ENCODE measurements at places on chromosomes 1 and 21.

DNA sequence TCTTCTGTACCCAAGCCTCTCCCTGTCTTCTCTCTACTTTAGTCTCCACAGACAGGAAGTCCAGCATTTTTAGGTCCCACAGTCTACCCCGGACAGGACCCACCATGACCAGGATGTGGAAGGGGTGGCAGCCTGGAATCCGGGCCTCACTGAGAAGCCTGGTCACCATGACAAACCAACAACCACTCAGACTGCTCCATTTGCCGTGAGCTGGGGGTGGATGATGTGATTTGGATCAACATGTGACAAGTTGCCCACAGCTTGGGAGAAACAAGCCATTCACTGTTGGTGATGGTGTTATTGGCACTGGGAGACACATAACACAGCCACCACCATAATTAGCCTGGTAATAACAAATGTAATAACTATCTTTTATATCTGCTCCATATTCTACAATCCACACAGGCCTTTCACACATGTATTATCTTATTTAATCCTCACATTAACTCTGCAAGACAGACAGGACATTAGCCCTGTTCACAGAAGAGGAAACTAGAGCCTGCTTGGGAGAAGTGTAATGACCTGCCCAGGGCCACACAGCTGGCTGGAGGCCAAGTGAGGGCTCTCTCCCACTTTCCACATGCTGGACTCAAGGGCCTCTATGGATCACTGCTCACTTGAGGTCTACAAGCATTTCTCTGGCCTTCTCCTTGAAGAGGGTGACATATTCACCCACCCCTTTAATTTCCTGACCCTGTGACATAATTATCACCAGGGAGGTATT lies 22.9 kb downstream of the MEF2D start:
- DNase-seq, result no peak

DNA sequence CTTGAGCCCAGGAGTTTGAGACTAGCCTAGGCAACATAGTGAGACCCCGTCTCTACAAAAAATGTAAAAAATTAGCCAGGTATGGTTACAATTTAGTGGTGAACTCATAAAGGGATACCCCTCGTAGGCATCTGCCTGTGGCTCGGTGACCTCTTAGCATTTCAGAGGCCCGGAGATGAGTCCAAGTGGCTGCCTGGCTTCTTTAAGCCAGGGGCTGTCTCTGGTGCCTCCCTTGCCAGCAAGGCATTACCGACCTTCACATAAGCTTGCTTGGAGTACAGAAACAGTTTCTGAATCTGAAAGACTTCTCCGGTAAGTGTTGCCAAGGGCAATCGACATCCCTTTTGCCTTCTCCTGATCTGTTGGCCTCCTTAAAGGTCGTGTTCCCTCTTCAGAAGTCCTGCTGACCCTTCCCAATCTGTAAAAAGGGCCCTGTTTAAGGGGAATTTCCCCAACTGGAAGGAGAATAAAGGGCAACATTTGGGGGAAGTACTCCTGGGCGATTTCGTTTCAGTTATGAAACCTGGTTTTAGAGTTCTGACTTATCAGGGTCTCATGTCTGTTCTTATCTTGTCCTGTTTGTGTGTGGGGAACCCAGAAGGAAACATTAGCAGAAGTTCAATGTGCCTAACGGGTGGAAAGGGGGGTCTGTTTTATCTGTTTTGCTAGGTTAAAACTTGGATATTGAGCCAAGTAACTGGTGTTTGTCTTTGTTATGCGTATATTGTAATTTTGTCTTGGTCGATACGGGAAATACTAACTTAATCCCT lies 32.9 kb downstream of the KIFAP3 start:
- DNase-seq, result no peak

DNA sequence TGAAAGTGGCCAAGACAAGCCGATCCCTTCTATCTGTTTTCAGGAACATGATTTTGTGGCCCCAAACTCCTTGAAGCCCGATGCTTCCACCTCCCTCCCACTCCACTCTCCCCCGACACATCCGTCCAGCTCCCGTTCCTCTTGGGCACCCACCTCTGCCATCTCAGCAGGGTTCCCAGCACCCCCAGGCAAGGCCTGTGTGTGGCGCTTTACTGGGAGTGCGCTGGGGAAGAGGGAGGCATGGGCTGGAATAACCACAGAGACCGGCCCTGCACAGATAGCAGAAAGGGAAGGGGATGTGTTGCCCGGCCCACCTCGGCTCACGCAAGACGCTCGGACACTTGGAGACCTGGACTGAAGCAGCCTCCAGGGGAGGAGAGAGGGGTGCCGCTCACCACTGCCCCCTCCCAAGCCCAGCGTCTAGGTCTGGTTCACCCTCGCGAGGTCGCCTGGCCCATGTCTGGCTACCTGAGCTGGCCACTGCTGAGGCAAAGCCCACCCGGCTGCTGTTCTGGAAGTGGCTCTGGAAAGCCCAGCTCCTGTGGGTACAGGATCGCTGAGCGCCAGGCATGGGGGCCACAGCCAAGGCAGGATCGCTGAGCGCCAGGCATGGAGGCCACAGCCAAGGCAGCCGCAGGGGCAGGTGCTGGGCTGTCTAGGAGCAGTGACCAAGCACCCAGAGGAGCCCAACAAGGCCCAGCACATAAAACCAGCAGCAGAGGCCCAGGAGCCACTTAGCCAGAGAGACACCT lies 23.8 kb upstream of the COL18A1 start:
- DNase-seq, result no peak

DNA sequence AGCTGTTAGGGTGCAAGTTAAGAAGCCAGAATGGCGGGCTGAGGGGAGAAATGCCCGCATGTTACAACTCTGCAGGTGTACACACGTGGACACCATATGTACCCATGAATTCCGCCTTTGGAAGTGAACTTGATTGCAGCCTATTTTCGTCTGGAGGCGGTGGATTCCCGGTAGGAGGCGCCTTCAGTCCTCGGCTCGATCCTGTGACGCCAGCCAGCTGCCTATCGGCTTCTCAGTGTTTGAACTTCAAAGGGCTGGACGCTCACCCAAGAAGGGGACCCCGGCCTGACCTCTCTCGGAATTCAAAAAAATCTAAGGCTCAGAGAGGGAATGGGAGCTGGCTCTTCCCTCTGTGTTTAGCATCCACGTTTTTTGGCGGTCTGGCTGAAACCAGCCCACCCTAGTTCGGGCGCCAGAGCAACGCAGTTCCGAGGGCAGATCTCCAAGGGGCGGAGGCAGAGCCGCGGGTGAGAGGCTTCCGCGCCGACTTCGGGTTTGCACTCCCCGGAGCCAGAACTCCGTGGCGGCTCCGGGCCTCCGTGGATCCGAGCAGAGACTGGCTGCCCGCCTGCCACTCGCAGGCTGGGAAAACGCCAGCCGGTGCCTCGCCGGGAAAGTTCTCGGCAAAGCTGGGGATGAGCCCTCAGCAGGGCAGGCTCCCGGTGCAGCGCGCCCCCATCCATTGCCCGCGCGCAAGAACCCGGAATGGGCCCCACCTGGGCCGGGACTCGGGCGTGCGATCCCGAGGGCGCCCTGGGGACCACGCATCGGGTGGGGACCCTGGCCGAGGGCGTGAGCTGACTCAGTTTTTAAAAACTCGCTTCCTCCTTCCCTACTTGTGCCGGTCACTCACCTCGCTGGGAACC lies 996 bp upstream of the TMEM51 start:
- peak; percentile 79 for DNase-seq

DNA sequence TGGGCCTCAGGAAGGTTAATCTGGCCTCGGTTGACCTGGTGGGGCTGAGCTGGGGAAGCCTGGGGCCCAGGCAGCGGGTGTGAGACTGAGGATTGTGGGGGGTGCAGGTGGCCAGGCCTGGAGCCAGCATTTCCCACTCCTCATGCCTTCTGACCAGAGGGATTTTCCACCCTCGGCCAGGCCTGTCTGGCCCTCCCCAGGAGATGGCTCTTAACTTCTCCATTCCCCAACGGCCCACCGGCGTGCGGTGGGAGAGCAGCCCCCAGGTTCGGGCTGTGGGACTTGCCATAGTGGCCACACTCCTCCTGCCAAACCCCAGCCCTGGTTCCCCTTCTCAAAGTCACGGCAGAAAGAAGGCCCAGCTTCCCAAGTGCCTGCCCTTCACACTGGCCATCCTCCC lies 126.5 kb upstream of the RUNX3 start:
- DNase-seq, result no peak

- peak; percentile 6 for DNase-seq
Measured at GRCh38 chr1:110673805-110674336, 869 bp downstream of the KCNA3 start.

DNA sequence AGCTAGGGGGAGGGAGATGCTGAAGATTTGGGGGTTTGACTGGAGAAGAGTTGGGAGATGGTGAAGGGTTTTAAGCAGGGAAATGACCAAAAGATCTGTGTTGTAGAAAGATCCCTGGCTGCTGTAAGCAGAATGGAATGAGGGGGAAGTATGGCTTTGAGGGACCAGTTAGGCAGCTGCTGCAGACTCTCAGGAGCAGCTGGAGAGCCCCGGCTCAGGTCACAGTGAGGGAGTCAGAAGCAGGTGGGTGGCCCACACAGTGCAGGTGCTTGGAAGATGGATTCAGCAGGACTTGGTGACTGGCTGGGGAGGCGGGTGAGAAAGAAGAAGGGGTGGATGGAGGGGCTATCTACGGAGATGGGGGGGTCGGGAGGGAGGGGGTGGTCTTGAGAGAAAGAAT lies 35.7 kb downstream of the EDN2 start:
- DNase-seq, result no peak

DNA sequence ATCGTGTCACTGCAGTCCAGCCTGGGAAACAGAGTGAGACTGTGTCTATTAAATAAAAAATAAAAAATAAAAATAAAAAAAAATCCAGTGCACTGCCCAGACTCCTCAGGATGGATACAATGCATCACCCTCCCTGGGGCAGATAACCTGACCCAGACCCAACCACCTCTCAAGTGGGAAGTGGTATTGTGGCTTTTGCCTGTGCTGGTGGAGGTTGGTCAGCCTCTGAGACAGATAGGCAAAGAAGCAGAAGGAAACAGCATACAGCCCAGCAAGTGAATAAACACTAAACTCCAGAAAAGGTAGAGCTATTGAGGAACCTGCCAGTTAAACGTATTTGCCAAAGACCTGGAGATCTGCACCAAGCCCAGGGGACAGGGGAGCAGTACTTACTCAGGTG lies 22.0 kb downstream of the HHIPL2 start:
- no peak for DNase-seq

DNA sequence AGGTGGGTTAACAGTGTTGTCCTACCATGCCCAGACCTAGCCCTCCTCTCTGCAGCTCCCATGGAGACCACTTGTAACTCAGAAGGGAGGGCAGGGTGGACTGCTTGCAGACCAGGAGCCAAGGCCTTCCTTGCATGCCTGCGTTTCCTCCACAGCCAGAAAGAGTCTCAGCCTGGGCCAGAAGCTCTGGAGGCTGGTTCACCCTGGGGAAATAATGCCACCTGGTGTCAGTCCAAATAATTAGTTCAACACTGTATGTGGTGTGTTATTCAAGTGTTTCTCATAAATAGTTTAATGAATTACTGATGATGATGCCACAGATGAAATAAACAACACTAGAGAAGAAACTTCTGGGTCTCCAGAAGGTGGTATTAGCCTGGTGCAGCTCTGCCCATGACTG lies 16.9 kb upstream of the VANGL1 start:
- no peak for DNase-seq

DNA sequence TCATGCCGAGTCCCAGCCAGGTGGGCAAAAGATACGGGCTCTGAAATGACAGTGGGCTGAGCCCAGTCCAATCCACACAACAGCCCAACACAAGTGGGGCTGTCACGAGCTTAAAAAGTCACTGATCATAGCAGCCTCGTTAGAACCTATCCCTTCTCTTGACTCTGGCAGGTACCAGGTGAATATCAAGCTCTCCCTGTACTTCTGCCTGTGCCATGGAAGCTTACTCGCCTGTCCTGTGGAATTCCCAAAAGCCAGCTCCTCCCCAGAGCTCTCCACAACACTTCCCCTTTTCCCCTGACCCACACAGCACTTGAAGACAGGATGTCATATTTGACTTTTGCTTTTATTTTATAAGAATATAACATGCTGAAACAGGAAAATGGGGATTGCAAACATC lies 5.9 kb downstream of the RGS16 start:
- DNase-seq, result no peak

GRCh38 chr21:34197561-34197960 lies 124.2 kb downstream of the MRPS6 start:
- DNase-seq, result no peak

GRCh38 chr21:35895598-35895997 lies 164.7 kb downstream of the SETD4 start:
- no peak for DNase-seq

GRCh38 chr1:172770071-172770470 lies 111.2 kb downstream of the FASLG start:
- DNase-seq, result no peak

DNA sequence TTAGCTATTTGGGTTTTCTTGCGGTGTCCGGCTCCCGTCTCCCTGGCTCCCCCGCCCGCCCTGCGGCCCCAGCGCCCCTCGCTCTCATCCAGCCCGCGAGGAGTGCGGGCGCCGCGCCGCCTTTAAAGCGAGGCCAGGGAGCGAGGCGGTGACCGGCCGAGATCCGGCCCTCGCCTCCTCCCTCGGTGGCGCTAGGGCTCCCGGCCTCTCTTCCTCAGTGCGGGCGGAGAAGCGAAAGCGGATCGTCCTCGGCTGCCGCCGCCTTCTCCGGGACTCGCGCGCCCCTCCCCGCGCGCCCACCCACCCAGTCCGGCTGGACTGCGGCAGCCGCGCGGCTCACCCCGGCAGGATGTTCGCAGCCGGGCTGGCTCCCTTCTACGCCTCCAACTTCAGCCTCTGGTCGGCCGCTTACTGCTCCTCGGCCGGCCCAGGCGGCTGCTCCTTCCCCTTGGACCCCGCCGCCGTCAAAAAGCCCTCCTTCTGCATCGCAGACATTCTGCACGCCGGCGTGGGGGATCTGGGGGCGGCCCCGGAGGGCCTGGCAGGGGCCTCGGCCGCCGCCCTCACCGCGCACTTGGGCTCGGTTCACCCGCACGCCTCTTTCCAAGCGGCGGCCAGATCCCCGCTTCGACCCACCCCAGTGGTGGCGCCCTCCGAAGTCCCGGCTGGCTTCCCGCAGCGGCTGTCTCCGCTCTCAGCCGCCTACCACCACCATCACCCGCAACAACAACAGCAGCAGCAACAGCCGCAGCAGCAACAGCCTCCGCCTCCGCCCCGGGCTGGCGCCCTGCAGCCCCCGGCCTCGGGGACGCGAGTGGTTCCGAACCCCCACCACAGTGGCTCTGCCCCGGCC lies 492 bp downstream of the HLX start:
- peak; percentile 90 for DNase-seq

GRCh38 chr1:39489567-39490239 lies 1.7 kb upstream of the BMP8A start:
- no peak for DNase-seq

DNA sequence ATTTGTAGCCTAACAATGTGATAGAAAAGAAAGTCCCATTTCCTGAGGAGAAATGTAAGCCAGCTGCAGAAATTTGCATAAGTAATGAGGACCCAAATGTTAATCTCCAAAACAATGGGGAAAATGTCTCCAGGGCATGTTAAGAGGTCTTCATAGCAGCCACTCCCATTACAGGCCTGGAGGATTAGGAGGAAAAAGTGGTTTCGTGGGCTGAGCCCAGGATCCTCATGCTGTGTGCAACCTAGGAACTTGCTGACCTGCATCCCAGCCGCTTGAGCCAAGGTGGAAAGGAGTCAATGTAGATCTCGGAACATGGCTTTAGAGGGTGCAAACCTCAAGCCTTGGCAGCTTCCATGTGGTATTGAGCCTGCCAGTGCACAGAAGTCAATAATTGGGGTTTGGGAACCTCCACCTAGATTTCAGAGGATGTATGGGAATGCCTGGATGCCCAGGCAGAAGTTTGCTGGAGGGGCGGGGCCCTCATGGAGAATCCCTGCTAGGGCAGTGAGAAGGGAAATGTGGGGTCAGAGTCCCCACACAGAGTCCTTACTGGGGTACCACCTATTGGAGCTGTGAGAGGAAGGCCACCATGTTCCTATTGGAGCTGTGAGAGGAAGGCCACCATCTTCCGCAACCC lies 14.2 kb upstream of the F13B start:
- DNase-seq, result no peak

Data from SK-N-SH (cell line).